ENCODE measurements at places on chromosomes 16 and 17.
A peak's percentile ranks its signal among the peaks of the same experiment; 100 is the strongest.

DNA sequence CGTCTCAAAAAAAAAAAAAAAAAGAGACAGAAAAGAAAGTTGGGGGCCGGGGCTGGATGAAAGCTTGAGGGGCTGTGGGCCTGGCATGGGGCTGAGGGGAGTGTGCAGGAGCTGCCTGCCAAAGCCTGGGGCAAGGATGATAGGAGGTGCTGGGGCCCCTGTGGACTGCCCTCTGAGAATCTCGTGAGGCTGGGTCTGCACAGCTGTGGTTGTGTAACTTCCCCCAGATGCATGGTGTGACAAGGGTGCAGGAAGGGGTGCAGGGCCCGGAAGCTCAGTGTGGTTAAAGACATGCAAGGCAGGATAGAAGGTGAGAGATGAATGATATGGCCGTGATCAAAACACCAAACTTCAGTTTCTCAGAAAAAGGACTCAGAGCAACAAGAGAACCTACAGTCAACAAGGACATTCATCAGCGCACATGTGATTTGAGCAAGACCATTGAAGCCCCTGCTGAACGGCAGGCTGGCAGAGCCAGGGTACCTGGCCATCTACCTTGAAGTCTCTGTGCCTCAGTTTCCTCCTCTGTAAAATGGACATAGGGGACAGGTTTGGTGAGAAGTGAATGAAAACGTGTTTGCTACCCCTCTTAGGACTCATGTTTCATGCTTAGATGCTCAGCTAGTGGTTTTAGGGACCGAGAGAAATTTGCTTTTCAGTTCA is 9.6 kb downstream of the IL32 start:
- peak; percentile 94 for DNase-seq

DNA sequence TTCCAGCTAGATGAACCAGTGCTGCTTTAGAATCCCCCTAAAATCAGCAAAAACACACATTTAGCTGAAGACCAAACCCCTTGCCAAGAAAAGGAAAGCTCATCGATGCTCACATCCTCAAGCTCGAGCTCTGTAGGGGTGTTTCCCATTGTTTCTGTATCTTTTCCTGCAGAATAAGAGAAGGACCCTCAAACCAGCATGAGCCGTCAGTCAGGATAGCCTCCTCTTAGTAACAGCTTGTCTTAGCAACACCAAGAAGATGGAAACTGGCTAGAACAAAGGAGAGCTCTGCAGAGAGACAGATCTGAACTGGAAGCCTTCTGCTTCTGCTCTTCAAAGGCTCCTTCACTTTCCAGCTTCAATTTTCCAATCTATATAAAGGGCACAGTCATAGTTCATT is 32.0 kb downstream of the VAT1L start:
- DNase-seq: no peak

GRCh38 chr16:27334838-27335237 is 21.1 kb downstream of the IL4R start:
- no peak for DNase-seq

- DNase-seq: peak; percentile 16
Measured at GRCh38 chr16:76265434-76266045, 11.7 kb upstream of the CNTNAP4 start.

GRCh38 chr16:75262104-75262799 is 10.8 kb upstream of the BCAR1 start:
- DNase-seq: no peak

- no peak for DNase-seq
Measured at GRCh38 chr17:28426081-28426519, 20.1 kb upstream of the SLC46A1 start.

GRCh38 chr16:51707666-51708065 is 556.6 kb upstream of the SALL1 start:
- no peak for DNase-seq

DNA sequence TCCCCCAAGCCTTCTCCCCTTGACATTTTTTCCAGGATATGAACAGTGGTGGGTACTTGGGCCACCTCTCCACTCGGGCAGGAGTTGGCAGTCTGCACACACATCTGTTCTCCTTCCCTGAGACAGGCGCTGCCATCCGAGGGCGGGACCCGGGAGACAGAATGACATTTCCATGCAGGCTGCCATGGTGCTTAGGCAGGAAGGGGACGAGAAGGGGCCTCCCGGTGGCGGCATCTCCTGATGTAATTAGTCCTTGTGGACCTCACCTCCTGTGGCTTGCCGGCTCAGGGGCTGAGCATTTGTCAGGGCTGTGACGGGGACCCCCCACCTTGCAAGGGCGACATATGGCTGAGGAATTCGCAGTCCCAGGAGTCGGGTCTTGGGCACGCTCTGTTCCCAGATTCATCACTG is 197.2 kb downstream of the FOXL1 start:
- DNase-seq: no peak

DNA sequence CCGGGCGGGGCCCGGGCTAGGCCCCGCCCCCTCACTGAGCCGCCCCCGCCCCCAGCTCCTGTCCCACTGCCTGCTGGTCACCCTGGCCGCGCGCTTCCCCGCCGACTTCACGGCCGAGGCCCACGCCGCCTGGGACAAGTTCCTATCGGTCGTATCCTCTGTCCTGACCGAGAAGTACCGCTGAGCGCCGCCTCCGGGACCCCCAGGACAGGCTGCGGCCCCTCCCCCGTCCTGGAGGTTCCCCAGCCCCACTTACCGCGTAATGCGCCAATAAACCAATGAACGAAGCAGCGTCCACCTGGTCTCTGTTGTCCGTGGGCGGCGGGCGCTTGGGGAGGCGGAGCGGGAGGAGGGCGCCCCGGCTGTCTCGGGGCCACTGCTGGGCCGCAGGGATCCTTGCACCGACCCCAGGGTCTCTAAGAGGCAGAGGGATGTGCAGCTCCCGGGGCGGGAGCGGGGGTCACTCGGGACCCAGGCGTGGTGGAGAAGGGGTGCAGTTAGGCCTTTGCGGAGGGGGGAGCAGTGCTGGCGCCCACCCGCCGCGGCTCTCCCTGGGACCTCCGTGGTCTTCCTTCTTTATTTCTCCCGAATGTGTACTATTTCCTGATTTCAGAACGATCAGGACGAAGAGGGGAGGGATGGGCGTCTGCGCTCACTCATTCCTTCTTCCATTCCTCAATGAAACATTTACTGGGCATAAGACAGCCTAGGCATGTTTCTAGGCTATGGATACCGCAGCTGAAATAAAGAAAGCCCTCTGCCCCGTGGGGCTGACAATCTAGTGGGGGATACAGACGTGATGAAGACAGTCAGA is 2.0 kb downstream of the HBZ start:
- DNase-seq: no peak

DNA sequence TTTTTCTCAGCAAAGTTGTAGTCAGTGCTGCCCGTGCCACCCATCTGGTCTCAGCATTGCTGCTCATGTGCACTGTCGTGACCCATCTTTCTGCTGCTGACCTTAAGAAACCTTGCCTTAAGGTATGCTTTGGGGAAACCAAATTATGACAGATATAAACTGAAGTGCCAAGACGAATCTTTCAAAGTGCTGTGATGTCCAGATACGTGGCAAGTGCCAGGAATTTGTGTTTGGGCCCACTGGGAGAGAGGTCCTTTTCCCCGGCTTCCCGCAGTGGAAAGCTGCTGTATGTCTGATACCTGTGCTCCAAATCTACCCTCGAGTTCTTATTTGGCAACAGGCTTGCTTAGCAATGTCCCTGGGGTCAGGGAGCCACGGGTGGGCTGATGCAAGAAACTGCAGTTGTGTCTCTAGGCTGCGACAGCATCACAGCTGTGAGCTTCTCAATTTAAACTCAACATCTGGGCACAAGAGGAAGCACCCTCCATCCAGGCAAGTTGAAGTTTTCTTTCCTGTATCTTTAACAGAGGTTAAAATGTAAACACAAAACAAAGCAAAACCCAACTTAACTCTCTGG is 30.3 kb upstream of the TOX3 start:
- DNase-seq: no peak

DNA sequence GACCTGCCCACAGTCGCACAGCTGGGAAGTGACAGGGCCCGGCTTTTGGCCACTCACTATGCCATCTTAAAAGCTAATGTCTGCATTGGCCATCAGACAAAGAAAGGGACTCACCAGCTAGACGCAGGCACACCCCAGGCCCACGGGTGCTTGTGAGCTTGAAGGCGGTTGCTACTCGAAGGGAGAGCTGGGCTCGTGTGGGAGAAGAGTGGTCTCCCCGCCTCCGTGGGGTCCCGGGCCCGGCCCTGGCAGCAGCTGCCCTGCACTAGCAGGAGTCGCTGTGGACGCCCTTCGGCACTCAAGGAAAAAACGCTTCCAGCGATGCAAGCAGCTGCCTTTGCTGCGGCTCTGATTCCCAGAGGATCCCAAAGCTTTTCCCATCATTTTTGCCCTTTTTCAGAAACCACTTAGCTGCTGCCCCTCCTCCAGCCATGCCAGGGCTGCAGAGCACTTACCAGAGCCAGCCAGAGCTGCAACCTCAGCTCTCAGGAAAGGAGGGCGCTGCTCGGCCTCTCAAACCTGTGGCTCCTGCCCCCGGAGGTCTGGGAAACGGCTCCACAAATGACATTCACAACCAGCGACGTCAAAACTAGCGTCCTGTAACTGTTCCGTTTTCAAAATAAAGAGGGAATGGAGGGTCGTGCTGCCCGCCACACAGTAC is 12.3 kb downstream of the TRPV1 start:
- no peak for DNase-seq

- no peak for DNase-seq
Measured at GRCh38 chr17:79338152-79338551, 263.5 kb downstream of the ENGASE start.

GRCh38 chr17:35286120-35286781 is 43.4 kb downstream of the SLFN5 start:
- DNase-seq: no peak

GRCh38 chr16:87101903-87102302 is 215.3 kb downstream of the C16orf95 start:
- no peak for DNase-seq

DNA sequence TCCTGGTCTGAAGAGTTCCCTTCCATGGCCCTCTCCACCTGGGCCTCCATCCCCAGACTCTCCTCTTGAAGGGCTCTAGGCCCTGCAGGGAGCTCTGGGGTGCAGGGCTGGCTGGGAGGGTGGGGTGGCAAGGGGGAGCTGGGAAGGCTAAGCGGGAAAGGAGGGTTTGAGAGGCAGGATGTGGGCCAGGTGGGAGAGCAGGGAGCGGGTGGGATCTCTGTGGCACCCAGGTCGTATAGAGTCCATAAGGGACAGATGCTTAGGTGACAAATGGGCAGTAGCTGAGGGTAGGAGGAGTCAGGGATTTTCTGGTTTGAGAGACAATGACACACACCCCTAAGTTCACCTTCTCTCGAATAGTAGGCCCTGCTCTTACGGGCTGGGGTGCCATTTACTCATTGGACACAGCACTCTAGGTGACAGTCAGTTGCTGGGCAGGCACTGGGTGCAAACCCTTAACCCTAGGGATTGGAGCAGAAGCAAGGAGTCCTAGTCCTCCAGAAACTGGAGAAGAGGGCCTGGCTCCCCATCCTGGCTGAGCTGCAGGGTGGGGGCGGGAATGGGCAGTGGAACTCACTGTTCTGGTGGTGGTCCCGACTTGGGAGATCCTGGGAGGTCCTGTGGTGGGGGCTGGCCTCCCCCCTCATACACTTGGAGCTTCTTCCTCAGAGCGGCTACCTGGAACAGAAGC is 15.3 kb downstream of the KIF18B start:
- DNase-seq: no peak

GRCh38 chr17:46964315-46965265 is 14.5 kb downstream of the RPRML start:
- DNase-seq: no peak

DNA sequence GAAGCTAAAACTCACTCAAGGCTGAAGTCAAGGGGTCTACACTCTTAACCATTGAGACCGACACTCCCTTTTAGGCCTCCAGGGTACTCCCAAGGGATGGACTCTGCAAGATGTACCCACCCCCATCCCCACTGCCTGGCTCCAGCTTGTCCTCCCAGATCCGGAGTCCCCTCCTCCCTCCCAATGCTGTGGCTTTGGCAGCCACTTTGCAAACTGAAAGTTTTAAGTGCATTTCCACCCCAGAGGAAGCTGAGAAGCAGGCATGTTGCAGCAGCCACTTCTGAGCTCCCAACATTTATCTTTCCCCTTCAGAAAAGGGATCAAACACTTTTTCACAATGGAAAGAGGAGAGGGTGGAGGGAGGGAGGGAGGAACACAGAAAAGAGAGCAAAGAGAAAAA is 115.2 kb downstream of the COPRS start:
- no peak for DNase-seq

- no peak for DNase-seq
Measured at GRCh38 chr17:77312786-77313599, 172.2 kb downstream of the SEC14L1 start.

- DNase-seq: no peak
Measured at GRCh38 chr16:54933281-54934011, 2.8 kb downstream of the IRX5 start.

- DNase-seq: peak; percentile 52
Measured at GRCh38 chr16:9090101-9090959, 1.1 kb upstream of the HAPSTR1 start.

DNA sequence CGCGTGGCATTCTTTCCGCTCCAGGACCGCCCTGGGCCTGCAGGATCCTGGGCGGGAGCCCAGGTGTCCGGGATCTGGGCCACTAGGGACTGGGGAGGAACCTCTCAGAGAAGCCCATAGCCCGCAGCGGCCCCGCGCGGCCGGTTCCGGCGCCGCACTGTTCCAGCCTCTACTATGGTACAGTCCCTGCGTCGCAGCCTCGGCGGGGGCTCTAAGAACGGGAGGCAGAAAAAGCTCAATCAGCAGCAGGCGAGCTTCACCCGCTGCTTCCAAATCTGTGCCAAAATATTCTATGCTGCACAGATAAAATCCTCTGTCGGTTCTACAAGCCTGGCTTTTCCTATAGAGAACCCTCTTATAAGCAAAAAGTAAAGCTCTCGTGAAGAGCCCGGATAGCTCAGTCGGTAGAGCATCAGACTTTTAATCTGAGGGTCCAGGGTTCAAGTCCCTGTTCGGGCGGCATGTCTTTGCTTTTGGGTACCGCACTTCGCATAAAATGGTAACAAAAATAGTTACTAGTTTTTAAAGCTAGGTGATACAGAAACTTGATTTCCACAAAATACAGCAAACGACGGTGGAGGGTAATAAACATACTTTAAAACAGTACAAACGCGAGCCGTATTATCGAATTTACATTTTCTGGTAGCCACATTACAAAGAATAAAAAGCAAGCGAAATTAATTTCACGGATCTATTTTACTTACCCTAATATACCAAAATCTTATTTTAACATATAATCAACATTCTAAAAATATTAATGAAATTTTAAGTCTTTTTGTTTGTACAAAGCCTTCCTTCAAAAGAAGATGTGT is 661 bp upstream of the ALOXE3 start:
- DNase-seq: peak; percentile 86

GRCh38 chr17:17569691-17570090 is 21.8 kb downstream of the PEMT start:
- DNase-seq: no peak

DNA sequence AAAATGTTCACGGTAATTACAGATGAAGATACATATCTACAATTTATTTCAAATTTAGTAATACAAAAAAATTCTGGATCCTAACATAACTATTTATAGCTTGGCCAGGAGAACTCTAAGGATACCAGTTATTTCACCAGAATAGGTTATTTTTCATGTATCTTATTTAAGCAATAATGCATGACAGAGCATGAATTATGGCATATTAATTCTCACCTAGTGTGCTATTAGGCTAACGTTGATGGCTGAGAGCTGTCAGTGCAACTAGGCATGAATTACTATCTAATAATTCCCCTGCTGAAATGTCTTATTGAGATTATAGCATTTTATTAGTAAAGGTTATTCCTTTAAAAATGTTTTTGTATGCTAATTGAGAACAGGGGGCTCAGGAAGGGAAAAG is 44.5 kb downstream of the SALL1 start:
- DNase-seq: no peak

GRCh38 chr16:83967838-83968305 is at the start of gene NECAB2:
NECAB2 (plus strand) TSS chr16:83968244; CDS start chr16:83968649, 405 bp downstream.
- no peak for DNase-seq

GRCh38 chr16:83113317-83113716 is 486.5 kb downstream of the CDH13 start:
- no peak for DNase-seq
